Inflammatory macrophage (primary cell): ENCODE measurements at places on chromosomes 13 and 19.

- no peak for DNase-seq
Measured at GRCh38 chr19:42461700-42462324, 19.1 kb upstream of the CXCL17 start.

DNA sequence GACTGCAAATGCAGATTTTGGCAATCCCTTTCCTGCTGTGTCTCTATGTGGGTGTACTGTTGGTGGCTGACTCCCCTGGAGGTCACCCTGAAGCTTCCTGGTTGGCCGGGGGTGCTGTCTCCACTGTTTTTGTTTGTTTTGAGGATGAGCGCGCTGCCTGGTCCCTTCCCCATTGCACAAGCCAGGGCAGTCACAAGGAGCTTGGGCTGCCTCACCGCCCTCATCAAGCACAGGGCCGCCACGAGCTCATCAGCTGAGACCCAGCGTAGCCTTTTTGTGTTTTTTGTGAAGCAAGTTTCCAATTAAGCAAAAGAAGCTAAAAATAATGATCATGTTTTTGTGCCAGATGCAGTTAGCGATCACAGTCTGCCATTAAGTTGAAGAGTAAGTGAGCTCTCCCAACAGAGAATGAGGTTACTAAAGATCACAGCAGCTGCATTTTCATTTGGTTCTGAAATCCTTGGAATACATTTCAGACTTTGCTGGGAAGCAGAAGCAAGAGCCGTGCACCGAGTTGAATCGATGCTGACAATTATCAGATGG, 57.8 kb downstream of the GGACT start:
- DNase-seq, result peak; percentile 74

GRCh38 chr19:6706633-6706958, 13.9 kb downstream of the C3 start:
- DNase-seq, result no peak

DNA sequence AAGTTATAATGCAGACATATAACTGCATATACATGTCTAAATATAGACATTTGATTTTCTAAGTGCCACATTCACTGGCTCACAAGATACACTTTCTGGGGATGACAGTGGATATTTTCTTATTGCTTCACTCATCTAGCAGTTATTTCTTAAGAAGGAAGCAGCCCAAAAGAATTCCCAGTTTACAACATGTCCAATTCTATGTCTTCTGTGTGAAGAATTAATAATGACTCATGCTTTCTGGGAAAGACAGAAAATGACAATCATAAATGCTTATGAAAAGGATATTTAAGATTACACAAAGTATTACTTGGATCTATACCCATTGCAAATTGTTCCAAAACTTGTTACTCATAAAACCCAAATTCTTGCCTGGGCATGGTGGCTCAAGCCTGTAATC, 543.4 kb downstream of the SUCLA2 start:
- DNase-seq, result peak; percentile 17

DNA sequence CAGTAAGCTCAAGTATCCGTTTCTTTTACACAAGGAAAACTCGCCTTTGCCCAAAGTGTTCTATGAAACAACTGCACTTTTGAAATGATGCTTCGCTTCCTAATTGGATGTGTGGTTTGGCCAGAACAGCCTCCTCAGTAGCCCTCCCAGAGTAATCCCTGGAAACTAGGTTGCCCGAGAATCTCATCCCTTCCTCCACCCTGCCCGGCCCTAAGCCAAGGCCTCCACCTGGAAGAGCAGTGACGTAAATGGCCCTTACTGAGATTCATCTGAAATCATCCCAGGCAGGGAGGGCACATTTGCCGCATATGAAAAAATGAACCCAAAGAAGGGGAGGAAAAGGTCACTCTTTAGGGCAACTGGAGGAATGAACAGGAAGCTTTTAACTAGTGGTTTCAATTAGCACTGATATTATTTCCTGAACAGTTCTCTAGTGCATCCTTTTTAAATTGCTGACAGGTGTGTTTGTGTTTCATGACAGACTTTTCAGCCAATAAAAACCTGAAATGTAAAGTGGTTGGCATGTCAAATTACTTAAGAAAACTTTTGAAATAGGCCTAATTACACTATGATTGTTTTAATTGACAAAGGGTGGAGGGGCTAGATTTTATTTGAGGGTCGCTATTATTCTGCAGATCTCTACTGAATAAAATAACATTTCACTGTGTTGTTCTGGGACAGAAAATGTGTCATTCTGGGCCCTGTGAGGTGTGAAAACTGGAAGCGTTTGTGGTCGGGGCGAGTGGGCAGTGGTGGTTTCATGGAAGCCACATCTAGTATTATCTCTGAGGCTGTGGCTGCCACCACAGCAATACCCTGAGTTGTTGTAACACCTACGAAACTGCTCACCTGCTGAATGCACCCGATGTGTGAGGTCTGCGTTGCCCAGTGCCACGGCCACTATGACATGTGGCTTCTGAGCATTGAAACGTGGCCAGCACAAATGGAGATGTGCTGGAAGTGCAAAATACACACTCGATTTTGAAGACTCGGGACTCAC, 112.1 kb downstream of the ZIC5 start:
- no peak for DNase-seq

DNA sequence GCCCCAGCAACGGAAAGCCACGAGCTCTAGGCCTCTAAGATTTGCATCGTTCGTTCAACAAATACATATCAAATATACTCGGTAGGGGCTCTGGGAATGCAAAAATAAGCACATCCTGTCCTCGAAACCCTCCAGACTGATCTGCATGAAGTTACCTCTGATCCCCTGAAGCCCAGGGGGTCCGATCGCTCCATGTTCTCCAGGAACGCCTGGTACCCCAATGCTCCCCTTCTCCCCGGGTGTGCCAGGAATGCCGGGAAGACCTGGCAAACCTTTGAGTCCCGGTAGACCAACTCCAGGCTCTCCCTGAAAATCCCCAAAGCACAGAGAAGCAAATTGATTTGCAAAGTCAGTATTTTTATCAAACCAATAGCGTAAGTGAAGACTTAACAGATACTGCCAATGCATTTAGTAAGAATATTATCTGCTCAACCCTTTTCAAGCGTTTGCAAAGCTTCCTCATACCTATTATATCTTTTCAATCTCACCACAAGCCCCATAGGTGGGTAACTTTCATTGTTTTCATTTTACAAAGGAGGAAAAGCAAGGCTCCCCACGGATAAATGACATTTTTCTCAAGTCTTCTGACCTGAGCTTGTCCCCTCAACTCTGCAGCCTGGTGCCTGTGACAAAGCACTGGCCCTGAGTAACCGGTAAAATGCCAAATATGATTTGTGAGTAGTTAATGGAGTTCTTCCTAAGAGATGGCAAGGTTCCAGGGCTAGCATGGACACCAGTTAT, 127.7 kb downstream of the COL4A1 start:
- DNase-seq, result no peak

- DNase-seq, result no peak
Measured at GRCh38 chr13:30863231-30863630, 42.8 kb upstream of the MEDAG start.

DNA sequence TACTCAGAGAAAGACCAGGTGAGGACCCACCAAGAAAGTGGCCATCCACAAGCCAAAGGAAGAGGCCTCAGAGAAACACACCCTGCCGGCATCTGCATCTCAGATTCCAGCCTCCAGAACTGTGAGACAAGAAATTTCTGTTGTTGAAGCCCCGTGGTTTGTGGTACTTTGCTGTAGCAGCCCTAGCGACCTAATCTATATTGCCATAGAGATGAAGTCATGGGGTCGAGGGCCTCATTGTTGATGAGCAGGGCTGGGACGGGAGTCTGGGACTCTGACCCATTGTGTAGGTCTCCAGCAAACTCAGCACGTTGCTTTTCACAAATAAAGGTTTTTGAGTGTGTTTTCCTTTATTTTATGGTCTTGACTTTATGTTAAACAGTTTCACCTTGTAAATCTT, 174.9 kb downstream of the TNFSF13B start:
- no peak for DNase-seq
